Astrocyte of the spinal cord (primary cell): ENCODE measurements at places on chromosomes 12 and 14.

GRCh38 chr12:27013611-27014084 is 536 bp downstream of the TM7SF3 start:
- peak; percentile 54 for DNase-seq

DNA sequence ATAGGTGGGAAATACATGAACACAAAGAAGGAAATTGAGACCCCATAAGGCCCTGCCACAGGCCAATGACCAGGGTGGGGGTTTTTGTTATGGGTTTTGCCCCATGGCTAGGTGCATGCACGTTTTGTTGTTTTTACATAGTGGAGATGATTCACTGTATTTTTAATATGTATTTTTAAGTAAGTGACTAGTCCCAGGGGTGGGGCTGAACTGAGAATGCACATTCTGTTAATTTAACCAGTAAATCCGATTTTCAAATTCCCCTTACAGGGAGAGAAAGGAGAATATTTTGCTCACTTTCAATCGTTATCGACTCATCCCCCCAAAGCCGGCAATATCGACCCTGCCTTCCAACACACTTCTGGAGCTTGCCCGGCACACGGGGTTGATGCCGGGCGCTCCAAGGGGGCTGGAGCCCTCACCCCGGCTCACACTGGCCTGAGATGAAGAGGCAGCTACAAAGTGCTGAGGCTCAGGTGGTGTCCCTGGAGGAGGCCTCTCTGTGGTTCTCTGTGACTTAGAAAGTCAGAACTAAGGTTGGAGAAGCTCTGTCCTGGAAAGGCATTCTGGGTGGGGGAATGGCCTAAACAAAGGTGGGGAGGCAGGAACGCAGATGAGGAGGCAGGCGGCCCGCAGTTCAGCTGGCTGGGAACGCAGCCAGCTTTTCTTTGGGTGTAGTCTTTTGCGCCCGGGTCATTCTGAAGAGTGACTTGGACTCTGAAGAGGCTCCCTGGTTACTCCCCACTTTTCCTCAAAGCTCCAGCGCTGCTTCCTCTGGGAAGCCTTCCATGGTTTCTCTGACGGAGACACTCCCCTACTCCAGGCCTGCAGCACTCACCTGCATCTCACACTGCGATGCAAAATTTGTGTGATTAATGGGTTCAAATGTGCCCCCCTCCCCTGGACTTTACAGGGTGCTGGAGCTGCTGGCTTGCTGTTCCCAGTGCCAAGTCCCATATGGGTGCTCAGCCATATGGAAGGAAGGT is 50.7 kb upstream of the DLK1 start:
- peak; percentile 42 for DNase-seq

DNA sequence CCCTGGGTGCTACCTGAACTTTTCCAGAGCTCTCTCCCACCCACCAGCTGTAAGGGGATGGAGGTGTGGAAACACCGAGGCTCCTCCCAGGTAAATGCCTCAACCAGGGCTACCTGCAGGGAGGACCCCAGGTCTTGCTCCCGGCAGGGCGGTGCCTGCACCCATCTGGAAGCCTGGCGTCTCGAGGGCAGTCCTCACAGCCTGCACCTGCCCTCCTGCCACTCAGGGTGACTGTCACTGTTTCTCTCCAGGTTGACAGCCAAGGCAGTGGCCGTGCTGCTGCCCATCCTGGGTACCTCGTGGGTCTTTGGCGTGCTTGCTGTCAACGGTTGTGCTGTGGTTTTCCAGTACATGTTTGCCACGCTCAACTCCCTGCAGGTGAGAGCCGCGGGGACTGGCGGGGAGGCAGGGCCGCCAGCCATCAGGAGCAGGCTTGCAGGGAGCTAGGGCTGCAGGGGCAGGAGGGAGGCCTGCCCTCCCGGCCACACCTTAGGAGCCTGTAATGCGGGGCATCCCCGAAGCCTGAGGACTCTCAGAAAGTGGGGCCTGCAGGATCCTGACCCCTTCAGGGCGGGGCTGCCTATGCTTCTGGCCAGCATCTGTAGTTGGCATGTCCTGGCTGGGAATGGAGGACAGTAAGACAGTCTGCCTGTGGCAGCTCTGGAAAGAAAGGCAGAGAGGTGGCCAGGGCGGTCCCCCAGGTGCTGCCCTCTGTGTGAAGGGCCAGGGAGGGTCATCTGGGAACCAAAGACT is 182.3 kb downstream of the ADGRD1 start:
- no peak for DNase-seq

- no peak for DNase-seq
Observed at GRCh38 chr14:54836231-54836630, 66.4 kb downstream of the GCH1 start.

DNA sequence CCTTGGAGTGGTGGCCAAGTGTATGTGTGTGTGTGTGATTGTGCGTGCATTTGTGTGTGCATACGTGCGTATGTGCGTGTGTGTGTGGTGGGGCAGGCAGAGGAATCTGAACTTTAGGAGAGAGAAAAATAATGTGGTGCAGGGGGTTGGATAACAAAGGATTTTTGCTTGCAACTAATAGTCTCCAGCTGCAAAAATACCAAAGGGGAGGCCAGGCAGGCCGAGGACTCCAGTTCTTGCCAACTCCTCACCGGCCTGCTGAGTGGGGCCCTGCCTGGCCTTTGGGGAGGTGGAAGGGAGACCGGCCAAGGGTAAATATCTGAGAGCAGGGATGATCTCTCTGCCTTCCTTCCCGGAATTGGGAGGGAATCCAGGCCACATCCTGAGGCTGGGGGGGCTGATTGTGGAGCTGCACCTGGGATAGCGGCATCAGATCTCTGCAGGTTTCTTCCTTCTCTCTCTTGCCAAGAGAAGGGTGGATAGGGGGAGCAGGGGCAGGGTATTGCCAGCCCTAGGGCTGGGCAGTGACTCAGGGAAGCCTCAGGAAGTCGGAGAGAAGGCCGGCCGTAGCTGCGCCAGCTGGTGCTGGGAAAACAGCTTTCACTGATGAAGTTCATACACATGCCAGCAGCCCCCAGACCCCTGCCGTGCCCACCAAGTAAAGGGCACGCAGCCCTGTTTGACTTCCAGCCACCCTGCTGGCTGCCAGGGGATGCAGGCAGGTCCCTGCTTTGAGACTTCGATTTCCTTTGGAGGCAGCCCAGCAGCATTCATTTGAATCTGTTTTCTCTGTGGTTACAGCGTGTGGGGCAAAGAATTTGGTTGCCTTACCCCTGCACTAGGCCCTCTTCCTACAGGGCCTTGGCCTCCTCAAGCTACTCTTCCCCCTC is 4.6 kb upstream of the LRP1-AS start:
- peak; percentile 91 for DNase-seq

GRCh38 chr12:24922090-24922489 is 26.8 kb downstream of the BCAT1 start:
- no peak for DNase-seq

DNA sequence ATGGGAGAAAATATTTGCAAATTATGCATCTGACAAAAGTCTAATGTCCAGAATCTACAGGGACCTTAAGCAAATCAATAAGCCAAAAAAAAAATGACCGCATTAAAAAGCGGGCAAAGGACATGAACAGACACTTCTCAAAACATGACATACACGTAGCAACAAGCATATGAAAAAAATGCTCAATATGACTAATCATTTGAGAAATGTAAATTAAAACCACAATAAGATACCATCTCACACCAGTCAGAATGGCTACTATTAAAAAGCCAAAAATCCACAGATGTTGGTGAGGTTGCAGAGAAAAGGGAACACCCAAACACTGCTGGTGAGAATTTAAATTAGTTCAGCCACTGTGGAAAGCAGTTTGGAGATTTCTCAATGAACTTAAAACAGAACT is 16.1 kb downstream of the PAWR start:
- DNase-seq = peak; percentile 55

DNA sequence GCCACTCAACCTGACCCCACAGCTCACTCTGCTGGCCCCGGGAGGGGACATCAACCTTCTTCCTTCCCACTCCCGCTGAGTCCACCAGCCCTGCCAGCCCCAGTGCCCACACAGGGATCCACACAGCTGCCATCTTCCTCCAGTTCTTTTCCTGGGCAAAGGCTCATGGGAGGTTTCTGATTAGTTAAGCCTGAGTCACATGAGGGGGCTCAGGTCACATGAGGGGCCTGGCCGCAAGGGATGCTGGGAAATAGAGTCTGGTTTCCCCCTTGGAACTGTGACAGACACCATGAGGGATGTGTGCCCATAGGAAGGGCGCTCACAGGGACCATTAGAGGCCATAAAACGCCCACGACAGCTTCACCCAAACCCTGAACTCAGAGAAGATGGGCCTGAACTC is 228.7 kb upstream of the SFSWAP start:
- DNase-seq = no peak

GRCh38 chr12:80045594-80045993 is 53.7 kb upstream of the OTOGL start:
- DNase-seq = peak; percentile 65

DNA sequence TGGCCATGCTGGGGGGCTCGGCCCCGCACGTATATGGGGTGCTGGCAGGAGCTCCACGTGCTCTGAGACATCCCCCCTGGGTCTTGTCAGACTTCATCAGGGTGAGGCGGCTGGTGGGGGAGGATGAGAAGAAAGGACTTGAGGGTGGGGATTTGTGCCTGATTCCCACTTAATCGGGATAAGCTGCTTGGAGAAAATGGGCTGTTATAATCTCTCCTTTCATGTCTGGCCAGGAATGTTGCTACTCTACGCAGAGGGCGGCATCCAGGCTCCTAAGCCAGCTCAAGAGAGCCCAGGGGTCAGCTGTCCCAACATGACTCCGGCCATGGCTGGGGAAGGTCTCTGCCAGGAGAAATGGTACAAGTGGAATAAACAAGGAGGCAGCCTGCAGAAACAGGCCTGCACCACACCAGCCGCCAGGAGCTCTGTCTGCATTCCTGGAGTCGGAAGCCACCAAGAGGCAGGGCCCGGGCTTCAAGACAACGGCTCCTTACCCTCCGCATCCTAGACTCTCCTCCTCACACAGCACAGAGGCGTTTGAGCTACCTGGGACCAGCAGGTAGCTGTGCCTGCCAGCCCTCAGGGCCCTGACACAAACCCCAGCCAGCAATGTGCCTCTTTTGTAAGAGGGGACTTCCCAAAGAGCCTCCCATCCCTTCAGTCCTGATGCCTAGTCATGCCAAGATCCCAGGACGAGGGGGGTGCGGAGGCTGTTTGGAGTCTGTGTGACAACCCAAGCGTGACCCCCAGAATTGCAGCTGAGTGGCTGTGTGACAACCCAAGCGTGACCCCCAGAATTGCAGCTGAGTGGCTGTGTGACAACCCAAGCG is 195.8 kb upstream of the DIO3 start:
- DNase-seq = no peak

DNA sequence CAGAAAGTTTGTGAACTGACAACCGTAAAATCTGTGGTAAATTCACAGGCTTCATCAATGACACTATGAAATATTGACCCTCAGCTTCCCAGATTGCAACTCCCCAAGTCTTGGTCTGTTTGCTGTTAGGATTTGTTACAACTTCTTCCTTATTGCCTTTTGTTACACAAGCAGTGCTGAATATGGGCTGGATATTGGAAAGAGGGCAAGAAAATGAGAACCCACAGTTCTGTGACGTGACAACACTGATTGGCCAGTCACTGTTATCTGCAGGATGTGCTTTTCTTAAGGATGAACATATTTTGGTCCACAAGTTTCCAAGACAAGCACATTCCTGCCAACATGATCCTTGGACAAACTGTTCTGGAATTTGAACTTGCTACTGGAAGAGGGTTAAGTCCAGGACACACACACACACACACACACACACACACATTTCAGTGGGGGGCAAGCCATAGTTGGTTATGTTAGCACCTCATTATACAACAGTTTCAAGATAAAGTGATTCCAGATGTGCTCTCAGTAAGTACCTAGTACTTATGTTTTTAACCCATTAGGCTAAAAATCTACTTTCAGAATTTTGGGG is 16.6 kb upstream of the SLC38A2 start:
- peak; percentile 93 for DNase-seq

DNA sequence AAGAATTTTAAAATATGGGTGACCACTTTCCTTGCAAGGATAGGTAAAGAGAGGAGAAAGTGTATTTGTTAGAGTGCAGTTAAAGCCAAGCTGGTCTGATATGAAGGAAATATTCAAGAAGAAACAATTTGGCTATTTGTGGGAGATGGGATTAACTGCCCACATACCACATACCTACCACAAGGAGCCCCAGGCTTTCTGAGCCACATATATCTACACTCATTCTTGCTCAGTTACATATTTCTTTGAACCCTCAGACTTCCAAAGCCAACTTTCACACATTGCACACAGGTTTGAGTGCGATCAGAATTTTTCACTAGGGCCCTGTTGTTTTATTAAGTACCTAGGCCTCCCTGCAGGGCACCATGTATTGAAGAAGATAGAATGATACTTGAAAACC is 330.2 kb downstream of the ZFP36L1 start:
- DNase-seq = no peak

GRCh38 chr14:65776193-65776852 is 363.8 kb downstream of the FUT8 start:
- DNase-seq = no peak
